ENCODE measurements at places on chromosomes 1 and 21.
A peak's percentile ranks its signal among the peaks of the same experiment; 100 is the strongest.

DNA sequence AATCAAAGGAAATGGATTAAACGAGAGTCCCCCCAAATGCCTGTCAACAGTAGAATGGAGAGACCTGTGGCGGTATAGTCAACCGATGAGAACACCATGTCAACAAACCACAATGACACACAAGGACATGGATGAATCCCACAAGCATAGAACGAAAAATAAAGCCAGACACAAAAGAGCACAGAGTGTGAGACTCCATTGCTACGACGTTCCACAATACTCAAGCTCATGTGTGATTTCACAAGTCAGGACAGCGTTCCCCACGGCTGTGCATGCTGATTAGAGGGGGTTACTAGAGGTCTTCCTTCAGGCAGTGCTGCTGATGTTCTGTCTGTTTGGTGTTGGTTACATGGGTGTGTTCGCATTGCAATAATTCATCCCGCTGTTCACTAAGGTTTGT lies 5.8 kb upstream of the PLA2G2D start:
- no peak for ATAC-seq

DNA sequence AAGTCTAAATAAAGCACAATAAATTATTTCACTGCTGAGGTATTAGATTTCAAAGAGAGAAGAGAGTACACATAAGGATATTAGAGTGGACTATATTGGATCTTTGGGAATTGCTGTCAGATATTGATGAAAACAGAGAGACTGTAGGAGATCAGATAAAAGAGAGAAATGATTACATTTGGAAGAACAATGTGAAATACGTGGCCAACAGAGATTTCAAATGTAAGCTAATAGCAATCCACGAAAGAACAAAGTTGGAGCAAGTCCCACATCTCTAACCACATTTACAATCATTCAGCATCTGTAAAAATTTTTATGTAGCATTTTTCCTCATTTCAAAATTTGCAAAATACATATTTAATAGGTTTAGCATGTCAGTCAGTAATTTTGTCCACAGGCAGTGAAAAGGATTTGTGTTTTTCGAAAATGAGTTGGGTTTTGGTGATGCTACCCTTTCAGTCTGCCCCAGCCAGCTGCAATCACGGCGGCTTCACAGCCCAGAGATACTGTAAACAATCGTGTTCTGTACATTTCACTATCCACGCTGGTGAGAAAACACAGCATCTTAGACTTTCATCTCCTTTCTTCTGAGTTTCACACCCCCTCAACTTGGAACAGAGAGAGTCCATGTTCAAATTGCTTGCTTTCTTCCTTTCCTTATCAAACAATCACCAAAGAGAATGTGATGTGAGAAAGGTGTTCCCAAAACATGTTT lies 209.1 kb upstream of the LYPLAL1 start:
- no peak for ATAC-seq

DNA sequence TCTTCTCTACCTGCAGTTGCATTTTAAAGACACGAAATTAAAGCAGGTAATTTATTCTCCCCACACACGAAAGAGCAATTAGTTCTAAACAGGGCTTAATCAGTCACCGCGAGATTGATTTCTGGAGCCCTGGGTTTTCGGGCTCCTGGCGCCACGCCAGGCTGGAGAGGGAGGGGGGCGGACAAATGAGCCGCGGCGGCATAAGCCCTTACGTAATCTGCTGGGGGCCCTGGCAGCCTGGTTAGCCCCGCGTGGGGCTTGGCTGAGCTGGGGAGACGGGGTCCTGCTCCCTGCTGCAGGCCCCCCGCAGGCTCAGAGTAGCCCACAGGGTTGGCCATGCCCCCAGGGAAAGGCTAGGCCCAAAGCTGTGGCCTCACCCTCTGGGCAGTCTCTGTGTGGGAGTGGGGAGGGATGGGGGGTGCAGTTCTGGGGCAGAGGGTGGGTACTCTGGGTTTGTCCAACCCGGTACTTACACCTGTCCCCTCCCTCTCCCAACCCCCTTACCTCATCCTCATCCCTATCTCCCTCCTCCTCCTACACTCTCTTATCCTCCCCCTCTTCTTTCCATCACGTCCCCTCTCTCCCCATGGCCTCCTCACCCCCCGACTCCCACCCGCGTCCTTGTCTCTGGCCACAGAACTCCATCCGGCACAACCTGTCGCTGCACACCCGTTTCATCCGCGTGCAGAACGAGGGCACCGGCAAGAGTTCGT lies 19.9 kb downstream of the FOXO6 start:
- ATAC-seq: no peak

DNA sequence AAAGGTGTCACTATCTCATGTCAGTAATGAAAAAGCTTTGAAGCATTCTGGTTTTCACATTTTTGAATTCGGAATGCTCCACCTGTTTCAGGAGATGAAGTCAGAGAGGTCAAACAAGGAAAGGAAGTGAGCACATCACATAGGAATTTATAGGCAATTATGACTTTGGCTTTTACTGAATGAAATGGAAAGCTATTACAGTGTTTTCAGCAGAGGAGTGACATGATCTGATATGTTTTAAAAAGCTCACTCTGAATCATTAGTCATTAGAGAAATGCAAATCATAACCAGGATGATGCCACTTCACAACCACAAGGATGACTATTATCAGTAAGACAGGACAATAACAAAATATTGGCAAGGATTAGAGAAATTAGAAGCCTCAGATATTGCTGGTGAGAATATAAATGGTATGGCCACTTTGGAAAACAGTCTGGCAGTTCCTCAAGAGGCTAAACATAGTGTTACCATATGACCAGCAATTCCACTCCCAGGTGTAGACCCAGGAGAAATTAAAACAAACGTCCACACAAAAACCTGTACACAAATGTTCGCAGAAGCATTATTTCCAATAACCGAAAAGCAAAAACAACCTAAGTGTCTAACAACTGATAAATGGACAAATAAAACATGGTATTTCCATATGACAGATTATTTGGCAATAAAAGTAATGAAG lies 7.5 kb downstream of the TAF1A start:
- ATAC-seq: peak; percentile 54

DNA sequence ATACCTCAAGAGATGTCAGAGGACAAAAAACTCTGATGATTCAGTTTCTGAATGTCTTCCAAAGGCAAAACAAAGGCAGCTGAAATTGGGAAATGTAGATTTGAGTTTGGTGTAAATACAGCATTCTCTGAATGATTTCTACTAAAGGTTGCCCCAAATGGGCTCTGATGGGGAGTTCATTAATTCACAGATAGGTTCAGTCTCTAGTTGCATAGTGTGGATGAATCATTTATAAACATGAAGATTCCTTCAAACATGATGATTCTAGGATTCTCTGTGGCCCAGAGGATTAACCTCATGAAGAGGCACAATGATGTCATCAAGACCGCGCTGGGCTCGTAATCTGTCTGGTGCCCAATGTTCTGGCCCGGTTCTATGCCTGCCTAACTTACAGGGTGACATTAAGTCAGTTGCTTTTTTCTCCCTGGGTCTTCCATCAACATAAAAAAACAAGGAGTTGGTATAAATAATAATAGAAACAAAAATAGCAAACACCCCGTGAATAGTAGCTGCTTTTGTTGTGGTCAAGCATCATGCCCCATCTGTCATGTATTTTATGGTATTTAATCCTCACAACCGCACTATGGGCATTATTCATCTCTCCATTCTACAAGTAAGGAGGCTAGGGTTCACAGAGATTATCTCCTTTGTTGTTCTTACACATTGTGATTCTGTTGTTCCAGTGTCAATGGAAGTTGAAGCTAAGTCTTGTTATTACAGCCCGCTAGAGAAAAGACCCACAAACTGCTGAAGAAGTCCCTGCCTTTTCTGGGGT lies 509.6 kb upstream of the USP24 start:
- ATAC-seq: no peak

DNA sequence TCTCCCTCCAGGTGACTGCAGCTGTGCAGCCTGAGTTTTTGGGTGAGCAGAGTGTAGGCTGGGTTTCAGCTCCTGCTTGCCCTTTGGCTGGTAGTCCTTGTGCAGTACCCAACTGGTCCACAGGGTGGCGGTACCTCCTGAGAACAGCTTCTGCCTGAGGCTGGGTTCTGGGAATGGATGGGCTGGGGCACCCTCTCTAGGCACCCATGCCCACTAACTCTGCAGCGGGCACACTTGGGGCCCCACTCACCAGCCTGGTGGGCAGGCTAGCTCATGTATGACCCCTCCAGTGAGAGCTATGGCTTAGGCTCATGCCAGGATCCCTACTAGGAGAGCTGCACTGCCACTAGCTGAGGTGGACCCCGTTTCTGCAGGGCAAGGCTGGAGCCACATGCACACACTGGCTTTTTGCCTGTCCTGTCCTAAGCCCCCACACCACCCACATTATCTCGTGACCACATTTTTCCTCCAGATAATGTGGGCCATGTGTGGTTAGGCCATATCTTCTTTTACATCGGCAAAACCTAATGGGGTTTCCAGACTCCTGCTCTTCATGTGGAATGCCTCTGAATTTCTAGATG lies 15.5 kb upstream of the GSTM4 start:
- peak; percentile 79 for ATAC-seq

GRCh38 chr1:238340989-238341388 lies 450.3 kb upstream of the ZP4 start:
- ATAC-seq: peak; percentile 88

GRCh38 chr1:115130786-115131185 lies 41.5 kb upstream of the TSPAN2 start:
- ATAC-seq: no peak

DNA sequence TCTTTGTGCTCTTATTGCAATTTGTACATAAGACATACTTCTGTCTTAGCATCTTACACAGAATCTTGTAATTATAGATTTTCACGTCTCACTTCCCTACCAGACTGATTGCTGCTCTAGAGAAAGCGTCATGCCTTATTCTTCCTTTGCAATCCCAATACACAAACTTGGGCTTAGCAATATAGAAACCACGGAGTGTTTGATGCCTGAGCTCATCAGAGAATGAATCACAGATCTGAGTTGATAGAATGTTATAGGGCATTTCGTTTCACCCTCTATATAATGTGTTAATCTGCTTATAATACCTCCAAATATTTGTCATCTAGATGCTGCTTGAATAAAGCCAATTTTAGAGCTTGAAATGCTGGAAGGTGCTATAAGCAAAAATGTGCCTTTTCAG lies 6.6 kb downstream of the FMO1 start:
- ATAC-seq: no peak

DNA sequence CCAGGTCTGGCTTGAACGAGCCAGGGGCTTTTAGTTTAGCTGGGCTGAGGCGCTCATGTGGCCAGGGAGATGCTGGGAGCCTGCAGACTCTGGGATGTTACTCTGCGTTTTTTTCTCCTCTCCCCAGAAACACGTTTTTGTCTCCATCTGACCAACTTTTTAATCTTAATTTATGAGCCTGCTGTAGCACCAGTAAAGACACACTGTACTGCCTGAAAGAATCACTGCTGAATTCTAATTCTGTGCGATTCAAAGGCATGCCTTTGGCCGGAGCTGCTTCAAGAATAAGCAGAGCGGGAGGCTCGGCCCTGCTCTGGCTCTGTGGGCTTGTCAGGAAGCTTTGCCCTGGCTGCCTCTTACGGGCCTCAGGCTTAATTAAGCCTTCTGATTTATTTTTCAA lies 129.5 kb downstream of the CAMTA1 start:
- no peak for ATAC-seq

- no peak for ATAC-seq
These were observed 95.1 kb downstream of the TBX19 start for GRCh38 chr1:168375566-168376300.

All from SK-N-SH treated with all-trans-retinoic acid at 6 μM for 48 hours (cell line).